ENCODE measurements at places on chromosomes 5 and 9. TPM values are rescaled to one million over a fixed set of nuclear protein-coding genes. Genes with fewer than 3 reads are reported as not detected.

GRCh38 chr5:538271-538771 is 14.1 kb upstream of the SLC9A3 start:
- H3K27me3 ChIP-seq, result peaks cover 3% of the 10 kb centered on the region
- no peak overlapping the region for H3K4me3 ChIP-seq
- H3K4me1 ChIP-seq, result no peaks in the 10 kb centered on the region
- H3K36me3 ChIP-seq, result no peaks in the 10 kb centered on the region
- H3K27ac ChIP-seq, result no peak overlapping the region
- DNase-seq, result no peak

DNA sequence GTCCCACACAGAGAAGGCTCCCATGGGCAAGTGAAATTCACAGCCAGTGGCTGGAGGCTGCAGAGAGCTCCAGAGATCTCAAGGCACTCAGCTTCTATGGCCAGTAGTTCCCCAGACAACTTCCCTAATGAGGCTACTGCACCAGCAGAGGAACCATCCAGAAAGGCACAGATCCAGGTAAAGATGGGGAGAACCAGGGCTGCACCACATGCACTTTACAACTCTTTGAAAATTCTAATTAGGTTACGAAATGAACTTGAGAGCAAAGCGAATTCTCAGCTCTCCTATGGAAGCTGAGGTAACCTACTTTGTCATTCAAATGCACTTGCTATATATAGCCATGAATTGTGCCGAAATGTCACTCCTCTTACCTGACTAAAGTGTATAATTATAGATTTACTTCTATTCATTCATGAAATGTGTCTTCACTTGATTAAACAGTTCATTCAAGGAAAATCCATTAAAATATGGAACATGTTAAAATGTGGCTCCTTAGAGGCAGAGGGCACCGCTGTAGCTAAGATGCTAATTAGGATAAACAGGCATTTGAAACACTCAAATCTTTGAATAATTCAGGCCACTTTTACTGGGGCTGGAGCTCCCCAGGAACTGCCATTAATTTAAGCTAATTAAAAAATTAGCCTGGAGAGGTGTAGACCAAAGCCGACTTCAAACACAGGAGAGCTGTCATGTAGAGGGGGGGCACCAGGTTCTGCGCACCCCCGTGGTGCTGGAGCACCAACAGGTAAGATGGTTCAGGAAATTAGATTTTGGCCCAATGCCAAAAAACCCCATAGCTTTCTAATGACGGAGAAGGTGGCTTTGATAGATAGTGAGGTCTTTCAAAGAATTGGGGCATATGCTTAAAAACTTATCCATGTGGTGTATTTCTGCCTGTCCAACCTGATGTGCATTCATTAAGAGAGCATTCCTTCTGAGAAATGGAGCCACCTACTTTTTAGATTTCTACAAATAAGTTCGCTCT is 204.1 kb downstream of the GABBR2 start:
- no peaks in the 10 kb centered on the region for H3K36me3 ChIP-seq
- no peak overlapping the region for H3K27ac ChIP-seq
- H3K4me1 ChIP-seq, result no peaks in the 10 kb centered on the region
- H3K27me3 ChIP-seq, result no peaks in the 10 kb centered on the region
- no peak overlapping the region for H3K4me3 ChIP-seq

- H3K36me3 ChIP-seq, result no peaks in the 10 kb centered on the region
- H3K27ac ChIP-seq, result no peak overlapping the region
- peak; percentile 63 for DNase-seq
- H3K4me3 ChIP-seq, result no peak overlapping the region
- H3K4me1 ChIP-seq, result no peaks in the 10 kb centered on the region
These were observed 2.5 kb upstream of the CMBL start for GRCh38 chr5:10310066-10310779.

DNA sequence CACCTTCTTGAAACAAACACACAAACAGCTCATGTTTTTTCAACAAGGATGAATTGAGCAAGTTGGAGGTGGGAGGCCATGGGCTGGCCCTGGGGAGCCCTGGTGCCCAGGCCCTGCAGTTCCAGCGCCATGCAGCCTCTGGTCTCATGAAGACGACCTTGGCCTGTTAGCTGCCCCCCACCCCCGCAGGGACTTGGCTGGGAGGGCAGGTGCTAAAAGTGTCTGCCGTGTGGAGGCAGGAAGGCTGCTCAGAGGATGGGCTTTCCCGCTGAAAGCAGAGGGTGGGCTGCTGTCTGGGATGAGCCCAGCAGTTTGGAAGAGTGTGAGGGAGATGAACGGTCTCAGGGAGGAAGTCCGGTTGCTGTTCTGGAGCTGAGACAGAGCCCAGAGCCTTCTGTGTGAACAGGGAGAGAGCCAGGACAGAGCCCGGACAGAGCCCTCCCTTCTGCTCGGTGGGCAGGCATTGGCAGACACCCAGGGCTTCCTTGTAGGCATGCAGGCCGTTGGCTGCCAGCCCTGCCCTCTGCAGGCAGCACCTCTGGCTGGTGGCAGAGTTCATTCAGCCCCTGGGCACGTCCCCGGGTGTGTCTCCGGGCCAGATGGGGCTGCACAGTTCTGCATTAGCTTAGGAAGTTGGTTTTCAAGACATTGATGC is 18.7 kb downstream of the ROPN1L start:
- no peak overlapping the region for H3K27ac ChIP-seq
- peaks cover 3% of the 10 kb centered on the region for H3K4me1 ChIP-seq
- no peaks in the 10 kb centered on the region for H3K36me3 ChIP-seq
- no peak for DNase-seq

- no peak for DNase-seq
- H3K4me1 ChIP-seq, result no peaks in the 10 kb centered on the region
- H3K36me3 ChIP-seq, result no peaks in the 10 kb centered on the region
- H3K4me3 ChIP-seq, result no peak overlapping the region
- H3K27me3 ChIP-seq, result no peaks in the 10 kb centered on the region
These were observed 273.3 kb upstream of the ANKRD55 start for GRCh38 chr5:56506211-56506965.

DNA sequence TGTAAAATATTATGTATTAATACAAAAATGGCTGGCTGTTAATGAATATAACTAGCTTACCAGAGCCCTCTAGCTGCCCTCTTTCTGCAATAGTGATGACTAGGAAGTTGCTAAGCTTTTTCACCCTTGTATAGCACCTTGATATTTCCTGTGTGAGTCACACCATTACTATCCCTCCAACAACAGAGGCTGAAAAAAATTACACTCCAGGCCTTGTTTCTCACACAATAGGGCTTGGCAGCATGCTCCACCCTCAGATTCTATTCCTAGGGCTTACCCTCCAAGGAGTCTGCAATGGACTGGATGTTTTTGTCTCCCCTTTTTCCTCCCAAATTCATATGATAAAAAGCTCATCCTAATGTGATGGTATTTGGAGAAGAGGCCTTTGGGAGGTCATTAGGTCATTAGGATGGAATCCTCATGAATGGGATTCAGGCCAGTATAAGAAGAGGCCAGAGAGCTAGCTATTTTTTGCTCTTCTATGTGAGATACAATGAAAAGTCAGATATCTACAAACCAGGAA is 184.6 kb upstream of the MAP1B start:
- DNase-seq, result no peak
- H3K4me3 ChIP-seq, result no peak overlapping the region
- peaks cover 8% of the 10 kb centered on the region for H3K4me1 ChIP-seq
- H3K27ac ChIP-seq, result peak overlapping the region; percentile 52
- no peaks in the 10 kb centered on the region for H3K27me3 ChIP-seq

DNA sequence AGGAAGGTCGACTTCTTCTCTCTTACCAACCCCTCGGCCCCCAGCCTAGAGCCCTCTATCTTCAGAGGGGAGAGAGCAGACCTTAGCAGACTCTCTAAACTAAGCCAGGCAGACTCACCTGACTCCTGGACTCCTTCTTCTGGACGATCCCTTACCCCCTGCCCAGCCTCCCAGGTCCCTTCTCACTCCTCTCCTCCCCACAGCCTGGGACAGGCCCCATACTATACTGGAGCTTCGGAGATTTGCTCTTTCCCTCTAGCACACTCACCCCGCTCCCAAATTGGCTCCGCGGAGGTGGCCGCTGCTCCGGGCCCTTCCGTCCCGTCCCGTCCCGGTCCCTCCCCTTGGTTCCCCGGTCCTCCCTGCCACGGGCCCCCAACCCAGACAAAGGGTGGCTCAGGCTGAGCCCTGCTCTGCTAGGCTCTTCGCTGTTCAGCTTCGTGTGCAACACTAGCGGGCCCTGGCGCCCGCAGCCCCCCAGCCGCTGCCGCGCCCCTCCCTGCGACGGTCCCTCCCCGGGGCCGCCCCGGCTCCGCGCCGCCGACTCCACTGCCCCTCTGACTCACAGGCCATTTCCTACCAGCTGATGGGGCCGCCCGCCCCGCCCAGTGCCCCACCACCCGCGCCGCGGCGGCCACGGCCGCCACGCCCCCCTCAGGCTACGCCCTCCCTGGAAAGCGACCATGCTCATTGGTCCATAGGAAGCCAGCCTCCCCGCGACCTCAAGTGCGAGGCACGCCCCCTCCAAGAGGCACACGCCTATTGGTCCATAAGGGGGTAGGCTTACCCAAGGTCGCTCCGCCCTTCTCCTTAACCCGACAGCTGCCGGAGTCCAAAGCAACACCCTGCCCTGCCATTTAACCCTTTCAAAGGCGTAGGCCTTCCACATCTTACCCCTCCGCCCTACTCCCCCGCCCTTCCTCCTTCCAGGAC is 4.4 kb downstream of the ATOSB start:
- H3K4me1 ChIP-seq, result no peaks in the 10 kb centered on the region
- no peaks in the 10 kb centered on the region for H3K36me3 ChIP-seq
- no peaks in the 10 kb centered on the region for H3K27me3 ChIP-seq
- peak overlapping the region; percentile 87 for H3K27ac ChIP-seq
- peak; percentile 98 for DNase-seq
- peak overlapping the region; percentile 80 for H3K4me3 ChIP-seq

DNA sequence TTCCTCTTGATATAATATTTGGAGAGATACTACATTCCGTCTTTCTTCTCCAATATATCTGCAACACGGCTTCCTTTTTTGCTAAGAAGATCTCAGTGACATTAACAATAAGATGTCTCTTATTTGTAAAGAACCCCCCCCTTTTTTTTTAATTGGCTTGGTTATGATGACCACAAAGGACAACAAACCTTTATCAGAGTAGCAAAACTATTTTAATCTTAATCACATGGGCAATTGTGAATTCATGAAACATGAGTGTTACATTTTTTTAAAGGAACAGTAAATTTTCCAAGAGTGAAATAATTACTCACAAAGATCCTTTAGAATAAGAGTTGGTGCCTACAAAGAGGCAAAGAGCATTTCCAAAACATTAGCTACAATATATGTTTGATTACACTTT is 554.1 kb downstream of the MAT2B start:
- no peak overlapping the region for H3K4me3 ChIP-seq
- H3K36me3 ChIP-seq, result no peaks in the 10 kb centered on the region
- no peaks in the 10 kb centered on the region for H3K4me1 ChIP-seq
- H3K27ac ChIP-seq, result no peak overlapping the region

DNA sequence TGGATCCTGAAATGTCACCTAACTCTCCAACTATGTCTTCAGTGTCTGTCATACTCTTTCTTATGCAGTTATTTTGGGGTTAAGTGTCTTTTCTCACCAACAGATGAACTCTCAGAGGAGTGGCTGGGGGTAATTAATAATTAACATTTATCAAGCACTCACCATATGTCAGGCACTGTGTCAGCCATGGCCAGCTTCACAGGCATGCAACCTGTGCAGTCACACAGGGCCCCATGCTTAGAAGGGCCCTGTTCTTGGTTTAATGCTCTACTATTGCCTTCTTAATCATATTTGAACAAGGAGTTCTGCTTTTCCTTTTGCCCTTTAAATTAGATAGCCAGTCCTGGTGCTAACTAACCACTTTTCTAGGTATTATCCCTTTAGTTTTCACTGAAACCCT is 3.4 kb upstream of the GRPEL2 start:
- H3K27me3 ChIP-seq, result no peaks in the 10 kb centered on the region
- no peak overlapping the region for H3K4me3 ChIP-seq
- no peaks in the 10 kb centered on the region for H3K4me1 ChIP-seq
- H3K27ac ChIP-seq, result no peak overlapping the region

- no peak for DNase-seq
- no peaks in the 10 kb centered on the region for H3K4me1 ChIP-seq
- no peak overlapping the region for H3K4me3 ChIP-seq
- no peak overlapping the region for H3K27ac ChIP-seq
- no peaks in the 10 kb centered on the region for H3K27me3 ChIP-seq
- H3K36me3 ChIP-seq, result no peaks in the 10 kb centered on the region
These were observed 217.8 kb upstream of the TLE4 start for GRCh38 chr9:79353856-79354520.

- H3K27ac ChIP-seq, result no peak within 1 kb of the TSS
- H3K4me1 ChIP-seq, result no peaks in the 10 kb centered on the region
- peak within 1 kb of the TSS; percentile 26 for H3K4me3 ChIP-seq
- DNase-seq, result no peak
- peaks cover 100% of the 10 kb centered on the region for H3K27me3 ChIP-seq
These were observed at the start of gene FOXB2 for GRCh38 chr9:77019236-77019925. Gene FOXB2, plus strand, starts transcription at chr9:77019655. Its CDS starts 0 bp downstream, at chr9:77019655.

DNA sequence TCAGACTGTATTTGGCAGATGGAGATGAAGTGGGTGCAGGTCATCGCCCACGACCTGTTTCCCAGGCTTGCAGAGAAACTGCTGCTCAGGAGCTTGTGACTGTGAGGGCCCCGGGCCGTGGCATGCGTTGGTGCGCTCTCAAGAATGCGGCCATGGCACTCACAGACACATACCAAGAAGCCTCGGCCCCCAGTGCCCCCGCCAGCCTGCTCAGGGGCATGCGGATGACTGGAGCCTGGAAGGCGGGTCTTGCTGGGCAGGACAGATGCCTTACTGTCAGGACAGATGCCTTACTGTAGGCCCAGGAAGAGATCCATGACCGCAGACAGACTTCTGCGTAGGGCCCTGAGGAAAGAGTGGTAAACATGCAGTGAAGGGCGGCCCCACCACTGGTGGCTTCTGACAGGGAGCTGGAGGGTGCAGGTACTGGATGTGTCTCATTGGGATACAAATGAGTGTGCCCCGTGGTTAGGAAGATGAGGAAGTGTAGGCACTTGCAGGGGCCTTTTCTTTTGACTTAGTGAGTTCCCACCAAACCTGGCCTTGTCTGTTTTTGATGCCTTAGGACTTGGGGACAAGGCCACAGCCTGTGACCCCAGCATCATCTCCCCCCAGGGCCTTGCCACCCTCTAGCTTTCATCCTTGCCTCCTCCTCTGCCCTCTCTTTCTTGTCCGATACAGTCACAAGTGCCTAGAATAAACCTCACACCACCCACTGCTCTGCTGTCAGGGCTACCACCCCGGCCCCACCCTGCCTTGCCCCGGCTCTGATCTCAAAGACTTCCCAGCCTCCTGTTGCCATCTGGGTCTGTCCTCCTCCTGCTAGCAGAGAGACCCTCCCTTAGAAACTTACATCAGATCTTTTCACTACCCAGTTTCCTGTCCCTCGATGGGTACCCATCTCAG is 68.8 kb upstream of the ABL1 start:
- H3K27me3 ChIP-seq, result no peaks in the 10 kb centered on the region
- H3K4me3 ChIP-seq, result no peak overlapping the region
- DNase-seq, result no peak
- H3K4me1 ChIP-seq, result no peaks in the 10 kb centered on the region

GRCh38 chr9:95783426-95783975 is 92.0 kb upstream of the ERCC6L2 start:
- no peaks in the 10 kb centered on the region for H3K27me3 ChIP-seq
- H3K27ac ChIP-seq, result no peak overlapping the region
- no peak overlapping the region for H3K4me3 ChIP-seq
- no peaks in the 10 kb centered on the region for H3K36me3 ChIP-seq
- no peaks in the 10 kb centered on the region for H3K4me1 ChIP-seq
- no peak for DNase-seq

PLCXD3 gene
- total RNA-seq, result 3.8 TPM

LCN15 gene
- not detected for total RNA-seq

FAM240B gene
- total RNA-seq, result not detected

RORB gene
- total RNA-seq, result 0.33 TPM

CDHR2 gene
- total RNA-seq, result 2.3 TPM

PCDHA2 gene
- total RNA-seq, result 0.59 TPM

C5orf52 gene
- not detected for total RNA-seq

PROB1 gene
- total RNA-seq, result 0.32 TPM
